Pons (tissue), 1 donor: ENCODE measurements at places on chromosomes 2 and 18.

- DNase-seq: no peak
Measured at GRCh38 chr2:187912950-187913349, 358.7 kb upstream of the TFPI start.

DNA sequence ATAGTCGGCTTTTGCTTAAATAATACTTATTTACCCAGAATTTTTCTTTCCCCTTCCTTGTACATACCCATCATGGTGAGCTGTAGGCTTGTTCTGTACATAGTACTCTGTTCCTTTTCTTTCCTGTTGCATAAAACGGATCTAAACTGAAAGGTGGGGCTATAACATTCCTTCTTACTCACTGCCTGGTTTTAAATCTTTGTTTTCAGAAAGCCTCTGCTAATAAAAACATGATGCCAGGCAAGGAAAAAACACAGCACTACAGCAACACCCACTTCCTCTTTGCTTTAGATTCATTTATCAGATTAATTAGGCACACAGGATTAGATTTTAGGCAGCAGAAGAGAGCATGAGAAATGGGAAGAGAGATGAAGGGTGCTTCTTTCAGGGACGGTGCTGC, 19.6 kb upstream of the STON1 start:
- no peak for DNase-seq

DNA sequence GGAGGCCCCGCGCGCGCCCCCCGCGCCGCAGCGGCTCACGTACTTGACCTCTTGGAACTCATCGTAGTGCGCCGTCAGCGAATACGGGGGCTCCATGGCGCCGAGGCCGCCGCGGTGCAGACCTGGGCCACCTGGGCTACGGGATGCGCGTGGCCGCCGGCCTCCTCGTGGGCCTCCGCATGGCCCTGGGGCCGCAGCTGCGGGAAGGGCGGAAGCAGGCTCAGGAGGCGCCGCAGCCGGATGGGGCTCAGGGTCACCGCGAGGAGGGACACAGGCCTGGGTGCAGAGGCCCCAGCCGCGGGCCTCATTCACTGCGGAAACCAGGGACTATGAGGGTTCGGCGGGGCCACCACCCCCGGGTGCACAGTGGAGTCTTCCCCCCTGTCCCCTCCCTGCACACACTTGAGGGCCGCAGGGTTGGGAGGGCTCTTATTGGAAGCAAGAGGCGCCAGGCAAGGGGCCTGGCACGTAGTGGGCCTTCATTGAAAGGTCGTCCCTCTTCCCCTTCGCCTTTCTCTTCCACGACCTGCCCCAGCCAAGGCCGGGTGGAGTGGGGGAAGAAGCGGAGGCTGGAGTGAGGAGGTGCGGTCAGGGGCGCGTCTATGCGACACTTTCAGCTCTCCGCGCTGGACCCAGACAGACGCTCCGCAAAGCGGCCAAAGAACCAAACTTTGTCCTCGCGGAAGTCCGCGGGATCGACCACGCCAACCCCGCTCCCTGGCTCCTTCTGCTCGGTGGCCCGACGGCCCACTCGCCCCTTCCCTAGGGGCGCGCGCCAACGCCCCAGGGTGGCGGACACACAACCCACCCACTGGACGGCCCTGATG, 863 bp downstream of the ECEL1 start:
- no peak for DNase-seq

GRCh38 chr2:216445501-216445900, 33.2 kb downstream of the SMARCAL1 start:
- DNase-seq: no peak

DNA sequence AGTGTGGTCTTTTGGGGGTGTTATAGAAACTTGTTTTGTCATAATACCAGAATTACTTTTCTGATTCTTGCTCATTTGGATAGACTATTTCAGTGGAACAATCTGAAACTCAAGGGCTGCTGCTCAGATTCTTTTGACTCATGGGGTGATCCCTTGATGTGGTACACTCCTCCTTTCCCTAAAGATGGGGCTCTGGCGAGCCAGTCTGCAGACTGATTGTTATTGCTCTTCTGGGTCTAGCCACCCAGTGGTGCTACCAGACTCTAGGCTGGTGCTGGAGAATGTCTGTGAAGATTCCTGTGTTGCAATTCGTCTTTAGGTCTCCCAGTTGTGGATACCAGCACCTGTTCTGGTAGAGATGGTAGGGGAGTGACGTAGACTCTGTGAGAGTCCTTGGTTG, 4.2 kb upstream of the MARS2 start:
- no peak for DNase-seq
